ENCODE measurements at places on chromosomes 4 and X. TPM values are rescaled to one million over a fixed set of nuclear protein-coding genes. Genes with fewer than 3 reads are reported as not detected.

ETDB gene
- not detected for total RNA-seq

ASB9 gene
- 2.0 TPM for total RNA-seq

ANKRD37 gene
- total RNA-seq: 10.9 TPM

VCX3A gene
- total RNA-seq: not detected

HMX1 gene
- not detected for total RNA-seq

SNCA gene
- 13.4 TPM for total RNA-seq

CT45A1 gene
- not detected for total RNA-seq

HSFX1 gene
- 0.64 TPM for total RNA-seq

CXCL9 gene
- total RNA-seq: 0.16 TPM

RAB40A gene
- not detected for total RNA-seq
